ENCODE measurements at places on chromosomes 1 and 21.

GRCh38 chr1:100101564-100101963 lies 31.2 kb downstream of the SASS6 start:
- no peak for DNase-seq

GRCh38 chr1:112929979-112930378 lies 26.0 kb downstream of the SLC16A1 start:
- DNase-seq, result no peak

DNA sequence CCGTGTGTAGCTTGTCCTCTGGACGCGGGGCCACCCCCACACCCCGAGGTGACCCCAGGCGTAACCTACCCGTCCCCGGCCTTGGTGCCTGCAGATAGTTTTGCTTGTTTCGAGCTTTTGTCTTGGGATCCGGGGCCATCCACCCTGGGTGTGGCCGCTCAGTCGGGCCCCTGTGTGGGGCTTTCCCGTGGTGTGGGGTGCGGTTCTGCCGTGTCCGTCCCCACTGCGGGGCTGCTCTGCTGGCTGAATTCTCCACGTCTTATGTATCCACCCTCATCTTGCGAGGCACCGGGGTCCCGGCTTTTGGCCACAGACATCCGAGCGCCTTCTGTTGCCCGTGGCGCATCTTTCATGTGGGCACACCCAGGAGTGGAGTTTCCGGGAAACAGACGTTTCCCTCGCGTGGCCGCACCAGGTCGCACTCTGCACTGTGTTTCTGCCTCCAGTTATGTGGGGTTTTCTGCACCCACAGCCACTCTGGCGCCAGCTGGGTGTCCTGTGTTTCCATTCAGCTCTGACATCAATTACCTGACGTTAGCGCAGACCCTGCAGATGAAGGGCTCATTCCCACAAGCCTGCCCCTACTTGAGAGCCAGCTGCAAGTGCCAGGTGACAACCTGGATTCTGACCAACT lies 64.9 kb downstream of the PRKCZ start:
- DNase-seq, result no peak

GRCh38 chr1:15616373-15617172 lies 685 bp upstream of the DDI2 start:
- no peak for DNase-seq

DNA sequence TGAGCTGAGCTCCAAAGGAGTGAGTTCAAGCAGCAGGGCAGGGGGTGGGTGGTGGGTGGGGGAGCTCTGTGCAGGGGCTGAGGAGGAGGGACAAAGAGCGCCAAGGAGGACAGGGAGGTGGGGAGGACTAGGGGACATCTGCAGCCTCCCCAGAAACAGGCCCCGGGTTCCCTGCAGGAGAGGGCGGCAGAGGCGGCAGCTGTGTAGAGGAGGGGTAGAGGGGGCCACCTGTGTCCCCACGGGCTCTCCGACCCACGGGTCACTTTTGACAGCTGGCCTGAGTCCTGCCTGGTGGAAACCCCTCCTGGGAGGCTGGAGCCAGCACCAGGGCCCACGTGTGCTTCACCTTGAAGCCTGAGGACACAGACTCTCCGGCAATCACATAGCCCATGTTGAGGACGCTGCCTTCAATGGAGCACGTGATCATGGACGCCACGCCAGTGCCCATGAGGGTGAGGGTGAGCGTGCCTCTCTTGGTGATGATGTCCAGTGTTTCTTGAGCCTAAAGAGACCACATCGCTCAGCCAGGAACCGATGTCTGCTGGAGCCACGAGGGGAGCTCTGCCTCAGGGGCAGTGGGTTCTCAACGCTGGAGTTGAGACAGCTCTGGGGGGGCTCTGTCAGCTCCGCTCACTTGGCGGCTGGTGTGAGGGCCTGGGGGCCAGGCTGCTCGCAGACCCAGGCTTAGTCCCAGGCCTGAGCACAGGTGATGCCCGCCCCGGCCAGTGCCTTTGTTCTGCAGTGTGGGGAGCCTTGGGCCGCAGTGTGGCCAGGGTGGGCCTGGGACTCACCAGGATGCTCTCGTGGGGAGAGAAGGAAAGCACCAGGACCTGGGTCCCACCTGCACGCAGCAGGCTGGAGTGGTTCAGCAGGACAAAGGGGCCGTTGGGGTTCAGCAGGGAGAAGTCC lies 6.6 kb upstream of the TMEM52 start:
- DNase-seq, result no peak

- no peak for DNase-seq
These were observed 10.6 kb upstream of the TAS1R2 start for GRCh38 chr1:18869847-18870594.

GRCh38 chr1:202397256-202397655 lies 48.8 kb downstream of the PPP1R12B start:
- no peak for DNase-seq

- DNase-seq, result no peak
These were observed 12.8 kb upstream of the RNF223 start for GRCh38 chr1:1086911-1087341.

DNA sequence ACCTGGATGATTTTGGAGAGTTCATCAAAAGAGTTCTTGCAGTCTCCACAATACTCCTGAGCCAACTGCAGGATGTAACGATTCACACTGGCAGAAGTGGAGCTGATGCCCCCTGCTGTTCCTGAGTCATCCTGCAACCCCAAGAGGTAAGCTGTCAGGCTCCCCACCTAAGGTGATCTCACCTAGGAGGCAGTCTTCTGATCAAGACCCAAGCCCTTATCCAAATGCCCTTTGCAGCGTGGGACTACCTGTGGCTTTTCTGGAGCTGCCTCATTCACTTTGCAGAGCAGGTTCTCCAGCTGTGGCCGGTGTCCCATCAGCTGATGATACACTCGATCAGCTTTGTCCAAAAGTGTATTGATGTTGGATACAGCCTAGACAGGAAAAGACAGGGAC lies 96.4 kb downstream of the UBR4 start:
- peak; percentile 48 for DNase-seq

DNA sequence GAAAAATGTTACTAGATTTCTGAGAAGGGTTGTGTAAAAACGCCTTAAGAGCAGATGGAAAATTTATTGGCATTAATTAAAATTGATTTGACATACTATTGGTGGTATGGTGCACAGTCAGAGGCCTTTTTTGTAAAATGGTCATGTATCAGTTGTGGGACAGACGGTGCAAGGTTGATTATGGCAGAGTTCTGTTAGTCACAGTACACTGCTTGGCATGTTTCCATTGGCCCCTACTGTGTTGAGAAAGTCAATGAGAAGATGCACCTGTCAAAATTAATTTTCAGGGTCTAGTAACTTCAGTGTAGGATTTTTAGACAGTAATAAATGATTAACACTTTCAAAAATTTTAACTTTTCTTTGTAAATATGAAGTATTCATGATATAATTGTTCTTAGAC lies 4.4 kb downstream of the B3GALT2 start:
- DNase-seq, result no peak
